ENCODE measurements at places on chromosomes 1 and 21. TPM values are rescaled to one million over a fixed set of nuclear protein-coding genes. Genes with fewer than 3 reads are reported as not detected.

The ERG gene
- 11.9 TPM for total RNA-seq

The UTS2 gene
- 0.30 TPM for total RNA-seq

The SYT2 gene
- 0.10 TPM for total RNA-seq

The FCRL2 gene
- 0.20 TPM for total RNA-seq

The RCAN3 gene
- 10.7 TPM for total RNA-seq

The ZFP69B gene
- total RNA-seq: 3.5 TPM

The CAPZB gene
- 61.6 TPM for total RNA-seq

The DDI2 gene
- total RNA-seq: 54.4 TPM

The LYPLA2 gene
- total RNA-seq: 27.8 TPM

The TMEM269 gene
- total RNA-seq: 0.10 TPM

Data from skin of body (tissue), 3 donors.